IPS DF 19.7 (cell line): ENCODE measurements at places on chromosomes 5 and 9.

DNA sequence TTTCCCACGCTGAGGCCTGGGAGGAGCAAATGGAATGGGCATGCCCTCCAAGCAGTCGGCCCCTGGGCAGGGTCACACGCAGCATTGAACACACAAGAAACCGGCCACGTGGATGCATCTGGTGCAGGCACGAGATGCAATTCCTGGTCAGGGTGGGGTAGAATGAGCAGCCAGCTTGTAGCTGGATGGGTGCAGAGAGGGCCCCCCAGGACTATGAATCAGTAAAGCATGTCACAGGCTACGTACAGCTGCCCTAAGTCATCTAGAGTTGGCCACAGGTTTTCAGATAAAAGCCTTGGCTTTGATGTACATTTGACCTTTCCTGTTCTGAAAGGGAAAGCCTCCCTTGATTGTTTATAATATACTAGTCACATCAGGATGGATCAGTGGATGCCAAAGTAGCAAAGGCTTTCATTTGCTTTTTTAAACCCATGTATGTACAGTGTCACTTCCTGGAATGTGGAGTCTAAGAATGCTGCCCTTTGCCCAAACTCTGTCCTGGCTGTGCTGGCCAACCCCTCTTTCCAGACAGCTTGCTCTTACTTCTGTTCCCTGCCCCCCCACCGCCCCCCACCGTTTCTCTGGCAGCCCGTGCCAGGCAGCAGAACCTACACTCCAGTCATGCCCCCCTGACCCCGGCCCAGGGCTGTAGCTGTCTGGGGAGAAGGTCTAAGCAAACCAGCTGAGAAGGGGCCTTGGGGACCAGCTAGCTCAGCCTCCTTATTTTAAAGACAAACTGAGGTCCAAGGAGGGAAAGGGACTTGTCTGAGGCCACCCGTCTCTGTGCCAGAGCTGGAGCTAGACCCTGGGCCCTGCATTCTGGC is 169.2 kb downstream of the HSPA4 start:
- no peak for DNase-seq

GRCh38 chr9:135512241-135512603 is 9.0 kb upstream of the LCN1 start:
- no peak for DNase-seq

DNA sequence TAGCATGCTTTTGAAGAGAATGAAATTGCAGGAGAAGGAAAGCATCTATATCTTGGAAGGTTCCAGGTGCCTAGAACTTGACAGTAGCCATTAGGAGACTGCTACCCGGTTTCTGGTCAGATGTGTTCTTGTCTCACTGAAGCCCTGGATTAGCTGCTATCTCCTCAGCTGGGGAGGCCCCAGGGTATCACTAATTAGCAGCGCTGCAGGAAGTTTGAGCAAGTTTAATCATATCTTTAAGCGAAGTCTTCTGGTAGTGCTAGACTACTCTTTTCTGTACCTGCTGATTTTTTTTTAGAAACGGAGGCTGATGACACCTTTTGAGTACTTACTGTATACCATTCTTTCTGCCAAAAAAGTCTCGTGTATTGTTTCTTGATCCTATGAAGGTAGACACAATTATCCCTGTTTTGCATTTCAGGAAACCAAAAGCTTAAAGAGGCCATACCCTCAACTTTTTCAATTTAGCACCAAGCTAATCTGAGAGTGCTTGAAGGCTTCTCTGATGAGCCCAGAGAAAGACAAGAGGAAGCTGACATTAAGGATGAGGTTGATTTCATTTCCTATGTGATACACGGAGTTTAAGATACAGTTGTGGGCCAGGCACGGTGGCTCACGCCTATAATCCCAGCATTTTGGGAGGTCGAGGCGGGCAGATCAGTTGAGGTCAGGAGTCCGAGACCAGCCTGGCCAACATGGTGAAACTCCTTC is 201.3 kb downstream of the ARHGAP26 start:
- no peak for DNase-seq

GRCh38 chr5:16644301-16644889 is 27.6 kb upstream of the RETREG1 start:
- DNase-seq: no peak

DNA sequence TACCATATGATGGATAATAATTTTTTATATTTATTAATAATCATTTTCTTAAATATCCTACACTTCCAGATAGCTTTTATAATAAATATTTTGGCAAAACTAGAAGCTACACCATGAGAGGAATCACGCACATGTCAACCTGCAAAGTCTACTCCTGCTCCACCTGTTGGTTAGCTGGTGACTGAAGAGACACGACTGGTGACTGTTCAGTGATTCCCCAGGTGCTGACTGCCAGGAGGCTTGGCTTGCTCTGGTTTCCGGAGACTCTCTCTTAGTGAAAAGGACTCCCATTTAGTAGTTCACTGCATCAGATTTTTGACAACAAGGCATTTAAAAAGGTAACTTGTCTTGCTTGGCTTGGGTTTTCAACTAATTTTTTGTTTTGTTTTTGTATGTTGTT is 20.9 kb downstream of the GZMA start:
- DNase-seq: no peak

GRCh38 chr5:10145923-10146401 is 103.7 kb downstream of the ATPSCKMT start:
- no peak for DNase-seq

DNA sequence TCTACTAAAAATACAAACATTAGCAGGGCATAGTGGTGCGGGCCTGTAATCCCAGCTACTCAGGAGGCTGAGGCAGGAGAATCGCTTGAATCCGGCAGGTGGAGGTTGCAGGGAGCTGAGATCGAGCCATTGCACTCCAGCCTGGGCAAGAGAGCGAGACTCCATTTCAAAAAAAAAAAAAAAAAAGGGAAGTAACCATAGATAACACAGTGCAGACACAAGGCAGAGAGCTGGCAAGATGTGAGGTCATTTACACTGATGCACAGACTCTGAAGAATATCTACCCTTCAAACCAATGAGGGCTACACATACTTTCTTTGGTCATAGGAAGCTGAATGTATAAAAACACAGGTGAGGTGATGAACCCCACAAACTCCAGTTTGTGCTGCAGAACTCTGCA is 131.9 kb downstream of the DCP2 start:
- no peak for DNase-seq

DNA sequence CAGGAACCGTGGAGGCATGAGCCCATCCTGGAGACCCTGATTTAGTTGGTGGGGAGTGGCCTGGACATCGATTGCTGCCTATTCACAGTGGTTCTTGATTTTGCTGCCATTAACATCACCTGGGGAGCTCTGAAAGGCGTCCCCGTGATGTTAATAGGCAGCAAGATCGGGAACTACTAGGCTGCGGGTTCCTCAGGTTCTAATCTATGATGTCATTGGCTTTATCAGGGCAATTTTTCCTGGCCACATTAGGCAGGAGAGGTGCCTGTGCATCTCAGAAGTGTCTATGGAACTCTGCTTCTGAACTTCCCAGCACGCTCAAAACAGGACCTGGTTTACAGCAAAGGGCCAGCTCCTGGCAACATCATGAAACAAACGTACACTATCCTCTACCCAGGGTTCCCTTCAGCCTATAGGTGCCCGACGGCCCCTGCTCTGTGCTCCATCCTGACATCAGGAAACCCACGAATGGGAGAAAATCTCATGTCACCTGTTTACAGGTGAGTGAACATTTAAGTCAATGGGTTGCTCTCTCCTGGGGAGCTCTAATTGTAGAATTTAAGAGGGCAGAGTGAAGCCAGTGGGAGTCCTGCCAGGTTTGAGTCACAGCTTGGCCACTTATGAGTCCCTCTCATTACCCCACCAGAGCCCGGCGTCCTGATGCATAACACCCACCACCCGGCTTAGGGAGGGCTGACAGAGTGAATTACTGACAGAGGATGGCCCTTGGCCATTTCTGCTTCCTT is 49.4 kb downstream of the ROPN1L start:
- no peak for DNase-seq
